Mesothelial cell of epicardium (in vitro differentiated cells): ENCODE measurements at places on chromosomes 1 and 21. TPM values are rescaled to one million over a fixed set of nuclear protein-coding genes. Genes with fewer than 3 reads are reported as not detected.

- DNase-seq = no peak
Observed at GRCh38 chr1:89532866-89533265, 8.2 kb downstream of the LRRC8B start.

- no peak for DNase-seq
Observed at GRCh38 chr1:20343149-20343937, 52.7 kb downstream of the VWA5B1 start.

GRCh38 chr1:67557696-67558448 lies 127.1 kb upstream of the GADD45A start:
- DNase-seq = no peak

OR2L5 gene
- not detected in 3 replicates for total RNA-seq

CELA2B gene
- not detected in 3 replicates for total RNA-seq

RXFP4 gene
- not detected in 3 replicates for total RNA-seq
